ENCODE measurements at places on chromosomes 7 and 10. TPM values are rescaled to one million over a fixed set of nuclear protein-coding genes. Genes with fewer than 3 reads are reported as not detected.

Gene MCM7
- 71.5 TPM for total RNA-seq

GRCh38 chr7:37977243-37977642, 56.8 kb downstream of the EPDR1 start:
- no peak for DNase-seq

DNA sequence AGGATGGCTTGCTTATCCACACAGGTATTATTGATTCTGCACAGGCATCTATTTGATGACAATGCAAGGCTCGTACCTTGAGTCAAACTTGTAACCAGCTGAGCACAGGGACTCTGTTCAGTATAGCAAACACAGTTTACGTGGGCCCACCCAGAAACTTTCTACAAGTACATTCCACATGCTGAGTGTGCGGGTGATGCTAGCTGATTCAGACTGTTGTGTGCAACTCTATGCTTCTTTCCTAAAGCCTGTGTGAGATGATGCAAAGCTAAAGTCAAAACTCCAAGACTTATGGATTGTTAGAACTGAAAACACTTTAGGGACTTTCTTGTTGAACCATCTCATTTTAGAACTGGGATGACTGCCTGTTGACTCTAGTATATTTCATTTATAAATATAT, 21.5 kb upstream of the CALD1 start:
- no peak for DNase-seq

DNA sequence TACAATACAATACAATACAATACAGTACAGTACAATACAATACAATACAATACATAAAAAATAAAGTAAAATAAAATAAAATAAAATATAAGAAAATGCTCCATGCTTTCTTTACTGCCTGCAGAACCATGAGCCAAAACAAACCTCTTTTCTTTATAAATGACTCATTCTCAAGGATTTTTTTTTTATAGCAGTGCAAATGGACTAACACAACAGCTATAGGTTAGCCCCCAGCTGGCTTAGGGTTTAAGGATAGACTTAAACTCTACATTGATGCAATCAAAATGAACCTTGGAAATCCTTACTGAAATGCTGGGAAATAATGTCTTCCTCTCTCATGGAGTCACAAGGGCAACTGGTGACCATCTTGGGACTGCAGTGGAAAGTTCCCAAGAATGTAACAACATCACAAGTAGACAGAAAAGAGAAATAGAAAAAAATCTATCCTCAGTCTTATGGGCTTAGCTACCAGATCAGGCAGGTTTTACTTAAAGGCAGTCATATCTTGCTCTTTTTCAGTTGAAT, 348.9 kb downstream of the ARL4A start:
- DNase-seq, result no peak

Gene EGFR
- total RNA-seq, result 31.1 TPM

- no peak for DNase-seq
These were observed 44.3 kb downstream of the DNAJB9 start for GRCh38 chr7:108613949-108614381.

Gene IL6
- total RNA-seq, result 0.22 TPM

- DNase-seq, result no peak
These were observed 191.1 kb downstream of the SKAP2 start for GRCh38 chr7:26673271-26673670.

- no peak for DNase-seq
These were observed 7.4 kb upstream of the STEAP4 start for GRCh38 chr7:88314061-88314491.

DNA sequence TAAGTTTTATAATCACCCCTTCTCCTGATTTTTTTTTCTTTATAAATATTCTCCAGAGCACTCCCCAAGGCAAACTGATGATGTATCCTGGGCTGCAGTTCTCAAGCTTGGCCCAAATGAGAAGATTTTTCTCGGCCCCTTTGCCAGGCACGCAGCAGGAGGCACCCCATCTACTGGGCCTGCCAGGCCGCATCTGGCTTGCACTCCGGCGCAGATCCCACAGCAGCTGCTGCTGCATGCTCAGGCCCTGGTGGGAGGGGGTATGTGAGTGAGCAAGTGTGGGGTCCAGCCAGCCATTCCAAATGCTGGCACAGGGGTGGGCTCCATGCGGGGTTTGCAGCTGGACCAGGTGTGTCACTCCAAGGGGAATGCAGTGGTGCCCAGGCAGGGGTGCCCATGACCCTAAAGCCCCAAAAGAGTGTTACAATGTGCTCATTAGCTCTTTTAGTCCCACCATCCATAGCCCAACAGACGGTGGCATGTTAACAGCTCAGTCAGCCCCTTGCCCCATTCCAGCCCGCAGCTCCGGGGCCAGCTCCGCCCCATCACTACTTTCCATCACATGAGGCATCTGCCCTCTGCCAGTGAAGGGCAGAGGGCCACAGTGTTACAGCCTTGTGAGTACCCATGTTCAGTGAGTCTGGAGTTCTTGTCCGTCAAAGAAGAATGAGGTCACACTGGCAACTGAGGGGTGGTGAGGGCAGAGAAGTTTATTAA, 25.9 kb downstream of the OAT start:
- DNase-seq, result no peak

DNA sequence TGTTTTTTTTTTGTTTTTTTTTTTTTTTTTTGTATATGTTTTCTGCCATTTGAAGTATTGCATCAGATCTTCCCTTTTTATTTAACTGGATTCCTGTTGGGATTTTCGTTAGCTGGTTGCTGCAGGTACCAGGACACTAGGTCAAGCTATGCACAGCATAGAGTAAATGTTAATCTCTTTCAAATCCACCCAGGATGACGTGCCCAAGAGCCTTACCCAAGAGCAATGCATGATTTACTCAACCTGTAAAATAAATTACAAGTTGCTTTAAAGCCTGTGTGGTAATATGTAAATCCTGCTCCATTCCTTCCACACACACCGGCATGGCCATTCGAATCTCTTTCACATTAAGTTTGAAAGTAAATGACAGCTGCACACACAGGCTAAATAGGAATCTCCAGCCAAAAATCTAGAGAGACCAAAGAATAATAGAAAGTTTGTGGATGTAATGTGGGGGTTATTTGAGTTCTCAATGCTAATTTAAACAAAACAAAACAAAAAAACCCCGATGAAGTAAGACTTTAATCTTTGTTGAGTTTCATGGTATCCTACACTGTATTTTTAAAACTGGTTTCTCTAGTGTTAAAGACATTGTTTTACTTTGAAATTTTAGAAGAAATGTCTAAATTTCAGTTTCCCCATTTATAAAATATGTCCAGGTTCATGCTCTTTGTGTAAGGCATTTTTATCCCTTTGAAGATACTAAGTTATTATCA, 167.9 kb downstream of the FRMD4A start:
- no peak for DNase-seq

DNA sequence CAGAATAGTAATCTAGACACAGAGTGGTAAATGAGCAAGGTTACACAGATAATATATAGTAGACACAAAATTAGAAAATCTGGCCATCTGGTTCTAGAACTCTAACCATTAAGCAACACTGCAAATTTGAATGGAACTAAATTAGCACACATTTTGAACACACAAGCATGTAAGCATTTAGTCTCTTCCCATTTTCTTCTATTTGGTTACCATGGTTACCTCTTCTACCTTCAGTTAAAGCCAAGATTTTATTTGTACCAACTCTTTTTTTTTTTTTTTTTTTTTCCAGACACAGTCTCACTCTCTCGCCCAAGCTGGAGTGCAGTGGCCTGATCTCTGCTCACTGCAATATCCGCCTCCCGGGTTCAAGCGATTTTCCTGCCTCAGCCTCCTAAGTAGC, 790.5 kb downstream of the MAGI2 start:
- DNase-seq, result peak; percentile 52

Measured in spinal cord (tissue), 10 donors.